ENCODE measurements at places on chromosomes 5 and 9. TPM values are rescaled to one million over a fixed set of nuclear protein-coding genes. Genes with fewer than 3 reads are reported as not detected.

GRCh38 chr5:42595597-42595996 lies 161.0 kb upstream of the CCDC152 start:
- no peak for DNase-seq
- no peaks in the 10 kb centered on the region for H3K4me1 ChIP-seq
- no peaks in the 10 kb centered on the region for H3K36me3 ChIP-seq
- H3K27ac ChIP-seq, result no peak overlapping the region

The SLC34A1 gene
- not detected for total RNA-seq

- no peak overlapping the region for H3K4me3 ChIP-seq
- peaks cover 100% of the 10 kb centered on the region for H3K4me1 ChIP-seq
- no peak overlapping the region for H3K27ac ChIP-seq
- DNase-seq, result no peak
- H3K36me3 ChIP-seq, result no peaks in the 10 kb centered on the region
Observed at GRCh38 chr9:134360897-134361296, 34.6 kb downstream of the RXRA start.

DNA sequence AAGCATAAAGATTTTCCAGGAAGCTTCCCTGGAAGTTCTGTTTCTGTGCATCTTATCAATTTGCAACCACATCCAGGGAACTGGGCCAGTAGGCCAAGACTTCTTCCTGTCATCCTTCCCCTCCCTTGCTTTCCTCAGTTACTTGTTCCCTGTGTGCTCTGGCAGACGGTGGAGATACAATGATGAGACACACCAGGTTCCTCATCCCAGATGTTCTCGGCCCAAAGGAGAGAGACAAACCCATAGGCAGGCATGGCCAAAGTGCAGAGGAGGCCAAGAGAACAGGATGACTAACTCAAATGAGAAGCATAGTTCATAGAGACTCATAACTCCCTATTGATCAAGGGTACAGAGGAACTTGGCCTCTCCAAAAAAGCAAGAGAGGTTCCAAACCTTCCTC lies 652.6 kb downstream of the CCDC171 start:
- H3K4me3 ChIP-seq, result no peak overlapping the region
- no peaks in the 10 kb centered on the region for H3K27me3 ChIP-seq
- no peaks in the 10 kb centered on the region for H3K4me1 ChIP-seq
- no peak overlapping the region for H3K27ac ChIP-seq
- DNase-seq, result no peak
- no peaks in the 10 kb centered on the region for H3K36me3 ChIP-seq

The NEUROG1 gene
- total RNA-seq, result not detected

- peaks cover 33% of the 10 kb centered on the region for H3K36me3 ChIP-seq
- H3K27me3 ChIP-seq, result no peaks in the 10 kb centered on the region
- no peak overlapping the region for H3K27ac ChIP-seq
- DNase-seq, result no peak
Observed at GRCh38 chr9:6834306-6834705, 76.5 kb downstream of the KDM4C start.

DNA sequence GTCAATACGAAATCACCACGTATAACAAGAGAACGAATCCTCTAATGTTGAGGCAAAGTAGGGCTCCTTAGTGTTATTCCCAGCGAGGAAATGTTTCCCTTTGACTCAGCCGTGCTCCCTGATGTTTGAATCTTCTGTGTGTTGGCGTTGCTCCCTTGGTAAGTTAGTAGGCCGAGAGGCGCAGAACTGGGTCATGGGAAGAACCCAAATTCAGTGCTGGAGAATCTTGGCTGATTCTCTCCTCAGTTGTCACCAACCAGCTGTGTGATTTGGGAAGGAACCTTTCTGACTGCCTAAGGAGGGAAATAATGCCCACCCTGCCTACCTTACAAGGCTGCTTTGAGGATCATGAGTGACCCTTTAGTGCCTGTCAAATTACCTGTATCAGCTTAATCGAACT lies 22.5 kb downstream of the PRKACG start:
- no peaks in the 10 kb centered on the region for H3K36me3 ChIP-seq
- no peaks in the 10 kb centered on the region for H3K4me1 ChIP-seq
- H3K27ac ChIP-seq, result no peak overlapping the region
- no peaks in the 10 kb centered on the region for H3K27me3 ChIP-seq
- no peak for DNase-seq

DNA sequence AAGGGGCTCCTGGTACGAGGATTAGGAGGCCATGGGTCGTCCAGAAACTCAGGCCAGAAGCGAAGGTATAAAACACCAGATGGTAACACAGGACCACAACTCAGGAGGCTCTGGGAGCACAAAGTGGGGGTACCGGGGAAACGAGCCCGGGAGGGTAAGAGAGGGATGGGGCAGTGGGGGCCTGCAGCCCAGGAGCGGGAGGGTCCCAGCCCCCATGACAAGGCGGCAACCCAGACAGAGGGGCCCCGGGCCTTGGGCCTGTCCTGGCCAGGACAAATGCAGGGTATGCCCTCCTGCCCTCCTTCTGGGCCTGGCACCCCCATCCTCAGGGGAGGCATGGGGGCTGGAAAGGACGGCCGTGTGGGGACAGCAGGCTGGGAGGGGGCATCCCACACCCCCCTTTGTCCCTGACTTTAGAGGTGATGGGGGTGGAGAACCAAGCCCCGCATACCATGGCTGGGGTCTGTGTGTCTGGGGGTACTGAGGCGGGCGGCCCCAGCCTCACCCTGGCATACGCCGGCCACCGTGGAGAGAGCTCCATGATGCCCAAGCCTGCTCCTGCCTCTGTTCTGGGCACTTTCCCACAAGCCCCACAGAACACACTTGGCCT lies 47.0 kb upstream of the EXOC3 start:
- peaks cover 26% of the 10 kb centered on the region for H3K27me3 ChIP-seq
- H3K4me1 ChIP-seq, result peaks cover 18% of the 10 kb centered on the region
- DNase-seq, result no peak
- H3K4me3 ChIP-seq, result no peak overlapping the region
- H3K27ac ChIP-seq, result no peak overlapping the region
- H3K36me3 ChIP-seq, result no peaks in the 10 kb centered on the region

All from stomach (tissue), 19 donors.